ENCODE measurements at places on chromosomes 11 and 22.

DNA sequence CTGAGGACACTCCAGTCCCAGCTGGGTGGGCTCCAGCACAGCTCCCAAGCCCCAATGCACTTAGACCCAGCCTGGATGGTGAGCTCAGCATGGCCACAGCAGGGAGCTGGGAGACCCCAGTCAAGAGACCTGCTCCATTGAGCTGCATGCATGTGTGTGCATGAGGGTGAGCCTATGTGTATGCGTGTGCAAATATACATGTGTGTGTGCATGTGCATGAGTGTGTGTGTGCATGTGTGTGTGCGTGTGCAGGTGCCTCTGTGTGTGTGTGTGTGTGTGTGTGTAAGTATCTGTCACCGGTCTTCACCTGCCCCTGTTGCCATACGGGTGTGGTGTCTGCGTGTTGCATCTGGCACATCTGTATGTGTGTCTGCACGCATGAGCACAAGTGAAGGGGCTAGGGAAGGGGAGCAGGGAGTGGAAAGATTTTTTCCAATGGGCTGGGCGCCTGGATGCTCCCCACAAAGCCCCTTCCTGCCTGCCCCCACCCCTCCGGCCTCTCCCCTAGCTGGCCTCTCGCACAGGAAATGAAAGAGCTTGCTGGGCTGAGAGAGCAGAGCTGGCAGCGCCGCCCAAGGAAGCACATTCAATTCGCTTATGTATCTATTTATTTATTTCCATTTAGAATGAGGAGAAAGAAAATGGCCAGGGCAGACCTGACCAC is 4.1 kb downstream of the TSPAN32 start:
- peak; percentile 23 for DNase-seq

- DNase-seq: no peak
These were observed 41.7 kb upstream of the APLNR start for GRCh38 chr11:57278721-57279095.

DNA sequence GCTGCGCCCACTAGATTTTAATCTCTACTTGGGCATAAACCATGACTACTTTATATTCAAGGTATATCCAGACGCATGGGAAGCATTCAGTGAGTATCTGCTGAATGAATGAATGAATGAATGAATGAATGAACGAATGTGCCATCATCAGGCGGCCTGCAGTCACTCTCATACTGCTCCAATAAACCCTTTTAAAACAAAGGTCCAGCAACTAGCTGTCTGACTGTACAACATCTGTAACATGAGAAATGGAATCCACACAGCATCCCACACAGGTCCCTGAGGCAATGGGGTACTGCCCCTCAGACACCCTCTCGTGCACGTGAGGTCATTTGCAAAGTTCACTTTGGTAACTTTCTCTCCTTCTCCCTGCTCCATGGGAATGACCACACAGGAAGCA is 147.5 kb downstream of the LARGE1 start:
- DNase-seq: no peak

DNA sequence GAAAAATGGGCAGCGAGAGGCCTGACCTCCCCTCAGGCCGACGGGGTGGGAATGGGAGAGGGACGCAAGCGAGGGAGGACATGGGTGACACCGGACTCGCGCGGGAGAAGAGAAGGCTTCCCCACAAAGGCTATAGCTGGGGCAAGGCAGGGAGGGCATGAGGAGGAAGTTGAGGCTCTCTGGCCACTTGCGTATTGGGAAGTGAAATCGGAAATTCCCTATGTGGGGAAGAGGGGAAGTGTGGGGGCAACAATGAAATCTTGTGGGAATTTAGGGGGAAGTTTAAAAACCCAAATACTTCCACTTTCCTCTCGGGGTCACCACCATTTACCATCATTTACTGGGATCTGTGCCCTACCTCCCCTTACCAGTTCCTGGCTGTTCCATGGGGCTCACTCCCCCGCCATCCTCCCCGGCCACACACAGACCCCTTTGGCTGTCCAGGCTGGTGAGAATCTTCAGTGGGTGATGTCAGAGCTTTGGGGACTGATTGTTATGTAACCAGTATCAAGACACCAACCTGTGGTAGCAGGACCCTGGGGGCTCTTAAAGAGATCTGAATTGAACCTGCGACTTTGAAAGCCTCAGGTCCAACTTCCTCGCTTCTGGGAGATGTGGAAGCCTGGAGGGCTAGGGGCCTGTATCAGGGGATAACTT is 951 bp upstream of the EHD1 start:
- no peak for DNase-seq

- peak; percentile 95 for DNase-seq
These were observed 21.7 kb upstream of the HSPA8 start for GRCh38 chr11:123083623-123084029.

DNA sequence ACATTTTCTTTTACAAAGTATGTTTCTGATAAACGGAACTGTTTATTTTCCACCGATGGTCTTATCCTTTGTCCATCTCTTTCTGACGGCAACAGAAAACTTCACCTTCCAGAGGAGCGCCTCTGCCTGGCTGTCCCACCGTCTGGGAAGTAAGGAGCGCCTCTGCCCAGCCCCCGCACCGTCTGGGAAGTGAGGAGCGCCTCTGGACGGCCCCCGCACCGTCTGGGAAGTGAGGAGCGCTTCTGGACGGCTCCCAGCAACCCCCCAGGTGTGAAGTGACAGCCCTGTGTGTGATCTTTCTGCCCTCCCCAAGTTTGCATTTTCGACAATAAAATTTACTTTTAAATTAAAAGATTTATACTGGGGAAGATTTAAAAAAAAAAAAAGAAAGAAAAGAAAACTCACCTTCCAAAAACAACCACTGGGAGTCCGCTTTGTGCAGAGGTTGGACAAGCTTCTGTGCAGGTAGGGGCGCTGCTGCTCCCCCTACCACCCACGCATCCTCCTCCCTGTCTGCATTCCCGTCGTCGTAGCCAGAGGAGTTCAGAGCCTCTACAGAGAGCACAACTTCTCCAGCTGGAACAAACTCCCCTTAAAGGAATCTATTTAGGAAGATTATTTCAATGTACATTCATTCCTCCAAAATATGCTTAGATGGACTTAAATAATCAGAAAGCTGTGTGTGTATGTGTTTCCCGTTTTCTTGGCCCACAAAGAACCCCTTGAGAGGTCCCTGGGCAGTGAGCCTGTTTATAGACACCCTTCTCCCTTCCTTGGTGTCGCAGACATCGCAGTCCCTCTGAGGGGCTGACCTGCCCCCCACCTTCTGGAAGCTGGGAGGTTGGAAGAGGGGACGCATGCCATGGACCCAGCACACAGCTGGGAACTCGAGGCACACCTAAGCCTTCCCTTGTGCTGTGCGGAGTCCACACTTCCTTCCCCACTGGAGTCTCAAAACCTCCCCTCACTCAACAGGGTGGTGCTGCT is 849 bp upstream of the APOBEC3B start:
- no peak for DNase-seq

GRCh38 chr11:25612806-25613205 is 719.1 kb upstream of the ANO3 start:
- no peak for DNase-seq

- DNase-seq: no peak
These were observed 55.9 kb upstream of the MN1 start for GRCh38 chr22:27857443-27857842.

DNA sequence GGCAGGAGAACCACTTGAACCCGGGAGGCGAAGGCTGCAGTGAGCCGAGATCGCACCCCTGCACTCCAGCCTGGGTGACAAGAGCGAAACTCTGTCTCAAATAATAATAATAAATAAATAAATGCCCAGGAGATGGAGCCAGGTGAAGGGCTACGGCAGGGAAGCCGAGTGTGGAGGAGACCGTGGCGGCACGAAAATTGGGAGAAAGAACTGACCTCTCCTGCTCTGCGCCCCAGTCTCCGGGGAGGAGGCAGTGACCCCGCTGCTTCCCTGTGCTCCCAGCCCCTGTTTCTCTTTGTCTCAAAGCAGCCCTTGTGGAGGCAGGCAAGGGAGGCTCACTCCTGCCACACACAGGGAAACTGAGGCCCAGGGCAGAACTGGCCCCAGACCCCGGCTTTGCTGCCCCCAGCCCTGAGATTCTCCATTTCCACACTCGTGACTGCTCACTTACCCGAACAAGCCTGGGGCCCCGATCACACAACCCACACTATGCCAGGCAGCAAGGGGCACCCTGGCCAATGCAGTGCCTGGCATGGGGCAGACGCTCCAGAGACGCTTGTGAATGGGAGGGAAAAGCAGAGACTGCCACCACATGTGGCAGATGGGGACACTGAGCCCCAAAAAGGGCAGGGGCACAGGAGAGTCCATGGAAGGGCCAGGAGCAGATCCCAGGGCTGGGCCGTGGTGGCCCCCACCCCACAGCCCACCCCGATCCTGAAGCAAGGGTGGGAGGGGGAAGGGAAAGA is 80.4 kb upstream of the PRR5 start:
- no peak for DNase-seq

DNA sequence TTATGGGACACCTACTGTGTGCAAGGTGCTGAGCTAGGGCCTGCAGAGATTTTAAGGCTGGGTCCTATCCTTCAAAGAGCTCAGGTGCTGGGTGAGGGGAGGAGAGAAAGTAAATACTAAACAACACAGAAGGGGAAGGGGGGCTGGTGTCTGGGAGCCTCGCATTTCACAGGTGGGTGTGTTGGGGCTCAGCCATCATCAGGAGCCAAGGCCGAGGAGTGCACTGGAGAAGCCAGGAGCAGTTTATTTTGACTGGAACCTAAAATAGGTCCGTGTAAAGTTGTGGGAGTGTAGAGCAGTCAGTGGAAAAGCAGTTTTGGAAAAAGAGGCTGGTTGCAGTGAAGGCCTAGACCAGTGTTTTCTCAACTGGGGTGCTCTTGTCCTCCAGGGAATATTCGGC is 17.5 kb downstream of the NECTIN1 start:
- DNase-seq: no peak

DNA sequence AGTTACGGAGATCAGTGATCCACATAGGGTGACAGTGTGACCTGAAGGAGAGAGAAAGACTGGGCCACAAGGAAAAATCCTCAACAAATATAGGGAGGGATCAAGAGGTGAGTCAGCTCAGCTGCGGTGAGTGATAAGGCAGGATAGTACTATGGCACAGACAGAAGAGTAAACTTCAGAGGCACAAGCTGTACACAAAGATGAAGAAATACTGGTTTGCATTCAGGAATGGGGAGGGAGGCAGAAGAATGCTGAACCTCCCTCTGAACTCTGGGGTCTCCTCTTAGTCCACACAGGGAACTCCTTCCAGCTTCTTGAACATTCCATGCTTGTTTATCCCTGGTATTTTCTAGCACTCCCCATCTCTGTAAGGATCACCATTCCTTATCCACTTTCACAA is 162.7 kb downstream of the BARX2 start:
- DNase-seq: no peak

GRCh38 chr11:66336234-66337102 is at the start of gene RIN1:
Gene RIN1, minus strand, starts transcription at chr11:66336434. Its CDS starts 32 bp downstream, at chr11:66336402.
- no peak for DNase-seq

DNA sequence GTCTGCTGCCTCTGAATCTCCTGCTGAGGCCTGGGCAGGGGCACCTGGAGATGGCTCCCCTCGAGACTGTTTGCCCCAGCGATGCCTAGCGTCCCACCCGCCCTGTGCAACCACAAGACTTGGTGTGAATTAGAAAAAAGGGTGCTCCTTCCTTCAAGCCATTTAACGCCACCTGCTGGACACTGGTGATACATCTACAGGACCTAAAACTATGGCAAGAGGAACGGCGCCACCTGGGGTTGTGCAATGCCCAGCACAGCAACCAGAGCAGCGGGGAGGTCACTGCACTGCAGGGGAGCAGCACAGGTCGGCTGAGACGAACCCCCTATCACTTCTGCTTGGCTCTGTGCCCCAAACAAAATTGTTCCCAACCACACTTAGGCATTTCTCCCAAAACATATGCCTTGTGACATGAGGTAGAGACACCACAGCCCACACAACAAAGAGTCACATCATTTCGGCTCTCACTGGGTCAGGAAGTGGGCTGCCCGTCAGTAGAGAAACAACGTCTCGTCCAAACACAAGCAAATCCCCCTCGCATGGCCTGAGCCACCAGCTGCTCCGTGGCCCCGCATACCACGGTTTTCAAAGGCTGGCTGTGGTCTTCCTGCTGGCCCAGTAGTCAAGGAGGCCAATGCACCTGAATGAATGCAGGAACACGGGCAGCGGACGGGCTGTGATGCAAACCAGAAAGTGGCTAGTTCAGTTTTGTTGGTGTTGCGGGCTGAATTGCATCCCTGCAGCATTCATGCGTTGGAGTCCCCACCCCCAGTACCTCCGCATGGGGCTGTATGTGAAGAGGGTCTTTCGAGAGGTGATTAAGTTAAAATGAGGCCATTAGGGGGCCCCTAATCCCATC is 171.9 kb downstream of the SHANK2 start:
- peak; percentile 58 for DNase-seq

- no peak for DNase-seq
These were observed 22.5 kb downstream of the CLPB start for GRCh38 chr11:72411623-72412419.

DNA sequence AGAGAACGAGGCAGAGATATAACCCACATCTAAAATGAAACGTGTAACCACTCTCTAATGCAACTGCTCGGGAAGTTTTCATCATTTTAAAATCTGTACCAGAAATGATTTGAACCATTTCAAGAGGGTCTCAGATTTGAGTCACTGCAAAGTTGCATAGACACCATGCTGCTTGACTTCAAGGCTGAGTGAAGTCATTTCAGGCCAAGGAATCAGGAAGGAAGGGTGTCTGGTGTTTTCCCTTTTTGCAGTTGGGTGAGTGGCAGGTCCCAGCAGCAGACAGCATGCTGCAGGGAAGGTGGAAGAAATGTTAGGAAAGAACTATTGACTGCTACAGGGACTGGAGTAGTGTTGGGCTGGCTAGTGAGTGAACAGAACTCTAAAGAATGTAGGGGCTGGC is 16.5 kb downstream of the TANGO2 start:
- DNase-seq: no peak

- no peak for DNase-seq
These were observed 68.7 kb downstream of the CCDC81 start for GRCh38 chr11:86443415-86443814.

DNA sequence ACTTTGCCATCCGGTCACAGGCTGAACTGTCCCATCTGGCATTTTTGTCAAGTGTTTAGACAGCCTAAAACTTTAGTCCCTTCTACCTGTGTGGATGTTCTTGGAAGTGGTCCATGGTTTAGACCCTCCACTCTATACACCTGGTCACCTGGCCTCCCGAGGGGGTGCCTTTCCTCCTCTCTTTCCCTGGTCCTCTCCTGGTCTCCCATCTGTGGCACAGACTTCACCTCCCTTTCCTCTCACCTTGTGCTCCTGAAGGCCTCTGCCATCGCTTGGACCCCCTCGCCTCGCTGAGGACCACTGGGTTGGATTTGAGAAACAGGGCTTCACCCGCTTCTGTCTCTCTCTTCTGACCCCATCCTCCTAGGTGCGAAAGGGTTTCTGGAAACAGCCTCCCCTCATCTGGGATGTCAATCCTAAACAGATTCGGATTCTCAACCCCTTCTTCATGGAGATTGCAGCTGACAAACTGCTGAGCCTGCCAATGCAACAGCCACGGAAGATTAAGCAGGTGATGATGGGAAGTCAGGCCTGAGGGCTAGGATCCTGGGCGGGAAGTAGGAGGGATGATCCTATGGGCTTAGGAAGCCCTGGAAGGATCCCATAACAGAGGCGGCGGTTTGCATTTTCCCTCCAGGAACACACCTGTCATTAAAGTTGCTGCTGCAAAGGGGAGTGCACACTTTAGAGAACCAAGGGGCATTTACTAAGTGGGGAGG is 53.6 kb downstream of the ST3GAL4 start:
- no peak for DNase-seq

- DNase-seq: no peak
These were observed 375.5 kb upstream of the NARS2 start for GRCh38 chr11:78949976-78950690.

Data from omental fat pad (tissue), 4 donors.